Stimulated activated CD8-positive, alpha-beta memory T cell treated with anti-CD3 and anti-CD28 coated beads, Interleukin-12 subunit alpha, Interleukin-12 subunit beta, amount 100 ng/mL, for 4 hours (primary cell): ENCODE measurements at places on chromosomes 11 and 22.

DNA sequence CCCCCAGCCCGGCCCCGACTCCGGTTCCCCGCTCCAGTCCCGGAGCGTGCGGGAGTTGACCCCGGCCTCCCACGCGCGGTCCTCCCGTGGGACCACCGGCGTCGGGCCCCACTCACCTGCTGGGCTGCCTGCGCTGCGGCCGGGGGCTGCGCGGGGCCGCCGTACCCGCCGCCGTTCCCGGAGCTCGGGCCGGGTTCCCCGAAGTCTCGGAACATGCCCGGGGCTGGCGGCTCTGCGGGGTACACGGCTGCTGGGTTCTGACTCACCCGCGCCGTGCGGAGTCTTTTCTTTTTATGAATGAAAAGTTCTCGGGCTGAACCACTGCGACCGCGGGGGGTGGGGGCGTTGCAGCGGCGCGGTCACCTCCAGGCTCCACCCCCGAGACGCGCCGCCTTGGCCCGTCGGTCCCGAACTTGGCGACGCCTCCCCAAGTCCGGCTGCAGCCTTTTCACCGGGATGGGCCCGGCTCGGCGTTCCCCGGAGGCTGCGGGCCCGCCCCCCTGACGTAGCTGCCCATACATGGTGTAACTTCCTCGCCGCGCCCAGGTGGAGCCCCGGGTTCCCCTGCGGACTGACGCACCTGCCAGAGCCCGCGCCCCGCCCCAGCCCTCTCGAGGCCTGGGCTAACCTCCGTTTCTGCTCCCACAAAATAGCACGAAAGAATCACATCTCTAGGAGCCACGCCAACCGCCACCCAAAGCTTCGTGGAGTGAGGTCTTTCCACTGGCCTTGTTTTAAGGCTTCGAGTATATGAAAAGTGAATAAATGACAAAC lies at the start of gene FOSL1:
Gene FOSL1 (minus strand): TSS at position 264 of the 774 bp plus-strand sequence. CDS start 49 bp downstream, at position 215.
- peak; percentile 91 for DNase-seq

DNA sequence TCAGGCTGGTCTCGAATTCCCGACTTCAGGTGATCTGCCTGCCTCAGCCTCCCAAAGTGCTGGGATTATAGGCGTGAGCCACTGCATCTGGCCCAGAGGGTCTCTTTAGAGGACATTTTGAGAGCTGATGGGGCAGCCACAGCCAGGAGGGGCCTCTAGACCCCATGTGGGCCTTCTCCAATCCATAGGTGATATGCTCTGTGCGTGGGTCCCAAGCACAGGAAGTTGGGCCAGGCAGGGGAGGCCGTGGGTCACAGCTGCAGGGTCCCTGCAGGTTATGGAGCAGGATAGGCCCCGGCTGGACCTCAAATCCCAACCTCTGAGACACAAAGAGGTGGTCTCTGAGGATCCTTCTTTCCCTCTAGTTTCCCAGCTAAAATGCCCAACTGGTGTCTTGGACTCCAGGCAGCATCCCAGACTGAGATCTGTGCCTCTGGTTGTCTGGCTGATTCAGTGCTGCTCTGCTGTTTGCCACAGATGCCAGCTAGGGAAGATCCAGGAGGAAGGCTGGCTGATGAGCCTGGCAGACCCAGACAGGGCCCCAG lies 1.5 kb downstream of the LRRC75B start:
- DNase-seq: no peak

DNA sequence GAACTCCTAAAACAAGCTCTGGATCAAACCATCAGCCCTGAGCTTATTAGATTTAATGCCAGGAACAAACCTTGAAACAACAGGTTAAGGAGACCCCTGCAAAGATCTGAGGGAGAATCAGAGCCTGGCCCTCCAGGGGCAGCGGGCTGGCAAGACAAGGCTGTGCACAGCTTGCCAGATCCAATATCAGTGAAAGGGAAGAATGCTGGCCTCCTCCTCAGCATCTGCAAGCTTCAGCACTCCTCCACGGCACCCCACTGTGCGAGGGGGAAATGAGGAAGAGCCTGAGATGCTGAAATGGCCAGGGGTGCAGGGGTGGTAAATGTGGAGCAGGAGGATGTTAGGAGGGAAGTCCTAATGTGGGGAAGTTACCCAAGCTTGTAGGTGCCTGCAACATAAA lies 167.0 kb downstream of the TENM4 start:
- no peak for DNase-seq

DNA sequence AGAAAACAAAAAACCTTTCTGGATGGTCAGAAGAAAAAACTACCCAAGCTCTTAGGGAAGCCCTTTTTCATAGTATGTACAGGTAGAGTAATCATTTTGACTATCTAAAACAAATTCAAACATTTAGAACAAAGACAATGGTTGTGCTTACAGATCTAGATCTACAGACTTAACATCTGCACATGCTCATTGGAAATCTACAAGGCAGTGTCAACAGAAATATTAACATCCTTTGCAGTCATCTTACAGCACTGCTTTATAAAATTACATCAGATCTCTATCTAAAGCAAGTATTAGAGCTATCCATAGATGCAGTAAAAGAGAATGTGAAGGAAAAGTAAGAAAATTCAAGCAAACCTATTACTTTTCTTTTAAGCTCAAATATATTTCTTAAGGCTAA lies 110.3 kb downstream of the CADM1 start:
- no peak for DNase-seq

GRCh38 chr22:26226538-26227297 lies 57.5 kb downstream of the SEZ6L start:
- DNase-seq: no peak

GRCh38 chr11:6611092-6611962 lies 689 bp downstream of the TAF10 start:
- no peak for DNase-seq

DNA sequence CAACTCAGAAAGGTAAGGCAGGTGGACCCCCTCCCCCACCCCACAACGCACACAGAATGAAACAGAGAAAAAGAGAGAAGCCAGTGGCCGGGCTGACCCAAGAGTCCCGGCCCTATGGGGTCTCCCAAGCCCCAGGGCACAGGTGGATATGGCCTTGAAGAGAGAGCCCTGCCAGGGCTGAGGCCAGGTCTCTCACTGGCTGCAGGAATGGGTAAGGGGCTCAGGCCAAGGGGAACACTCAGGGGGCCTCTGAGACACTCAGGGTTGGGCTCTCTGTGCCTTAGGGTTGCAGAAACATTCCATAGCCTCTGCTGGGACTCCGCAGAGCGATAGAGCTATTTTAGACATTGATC lies 98.0 kb downstream of the PDE2A start:
- no peak for DNase-seq

GRCh38 chr22:25849522-25849921 lies 107.5 kb downstream of the MYO18B start:
- no peak for DNase-seq

DNA sequence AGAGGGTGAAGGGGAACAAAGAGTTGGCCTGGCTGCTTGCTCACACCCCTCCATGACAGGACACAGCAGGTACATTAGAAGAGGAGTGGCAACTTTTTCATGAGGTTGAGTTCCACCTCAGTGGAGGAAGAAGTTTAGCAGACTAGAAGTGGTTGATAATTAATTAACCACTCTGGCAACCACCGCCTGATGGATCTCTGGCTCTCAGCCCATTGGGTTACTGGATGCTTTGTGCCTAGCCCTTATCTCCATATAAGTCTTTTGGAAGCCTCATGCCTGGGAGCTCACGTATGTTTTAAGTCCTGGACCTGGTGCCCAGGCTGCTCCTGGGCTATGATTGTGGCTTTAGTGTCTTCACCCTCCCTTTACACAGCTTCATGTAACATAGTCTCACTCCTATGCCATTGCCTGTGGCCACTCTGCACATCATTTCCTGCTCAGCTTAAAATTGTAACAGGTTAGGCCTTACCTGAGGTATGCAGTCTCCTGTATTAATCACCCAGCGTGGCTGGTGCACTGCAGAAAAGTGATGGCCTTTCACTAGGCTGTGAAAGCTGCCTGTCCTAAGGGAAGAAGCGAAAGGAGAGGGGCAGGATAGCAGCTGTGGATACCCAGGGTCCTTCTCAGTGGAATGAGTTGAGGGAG lies 72.7 kb upstream of the CRTAM start:
- no peak for DNase-seq

- no peak for DNase-seq
These were observed 45.1 kb downstream of the PHF21B start for GRCh38 chr22:44964722-44965078.

DNA sequence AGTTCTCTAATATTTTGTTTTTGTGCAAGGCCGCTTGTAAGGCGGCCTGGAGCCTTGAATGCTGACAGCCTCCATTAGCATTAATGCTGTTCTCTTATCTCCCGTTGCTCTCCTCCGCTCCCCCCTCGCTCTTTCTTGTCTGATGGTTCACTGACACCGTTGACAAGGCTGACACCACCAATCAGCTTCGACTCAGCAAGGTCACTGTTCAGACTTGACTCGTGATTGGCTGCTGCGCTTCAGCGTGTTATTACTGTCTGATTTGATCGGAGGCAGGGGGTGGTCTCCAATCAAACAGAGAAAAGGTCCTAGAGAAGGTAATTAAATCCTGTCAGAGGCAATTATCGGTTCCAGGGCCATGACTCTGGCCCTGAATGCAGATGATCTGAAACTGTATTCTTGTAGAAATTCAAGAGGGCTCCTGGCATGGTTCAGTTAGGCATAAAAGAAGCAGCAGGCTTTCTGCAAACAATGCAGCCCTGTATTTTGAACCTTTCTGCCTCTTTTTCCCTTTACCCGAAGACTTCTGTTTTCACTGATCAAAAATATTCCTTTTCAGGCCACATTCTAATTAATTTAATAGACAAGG lies 49.3 kb upstream of the MPPED2 start:
- no peak for DNase-seq

DNA sequence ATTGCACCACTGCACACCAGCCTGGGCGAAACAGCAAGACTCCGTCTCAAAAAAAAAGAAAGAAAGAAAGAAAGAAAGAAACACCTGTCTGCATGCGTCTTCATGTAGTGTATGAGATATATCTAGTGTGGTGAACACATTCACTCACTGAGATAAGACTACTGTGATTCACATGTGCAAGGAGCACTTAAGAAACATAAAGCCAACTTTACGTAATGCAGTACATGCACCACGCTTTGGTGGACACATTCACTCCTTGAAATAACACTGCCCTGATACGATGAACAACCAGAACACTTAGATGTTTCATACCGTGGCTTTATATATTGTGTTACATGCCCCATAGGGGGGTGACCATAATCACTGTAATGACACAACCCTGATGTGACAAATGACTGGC lies 96.0 kb downstream of the MICAL3 start:
- DNase-seq: no peak

GRCh38 chr11:88104408-88104807 lies 70.8 kb downstream of the RAB38 start:
- DNase-seq: no peak

DNA sequence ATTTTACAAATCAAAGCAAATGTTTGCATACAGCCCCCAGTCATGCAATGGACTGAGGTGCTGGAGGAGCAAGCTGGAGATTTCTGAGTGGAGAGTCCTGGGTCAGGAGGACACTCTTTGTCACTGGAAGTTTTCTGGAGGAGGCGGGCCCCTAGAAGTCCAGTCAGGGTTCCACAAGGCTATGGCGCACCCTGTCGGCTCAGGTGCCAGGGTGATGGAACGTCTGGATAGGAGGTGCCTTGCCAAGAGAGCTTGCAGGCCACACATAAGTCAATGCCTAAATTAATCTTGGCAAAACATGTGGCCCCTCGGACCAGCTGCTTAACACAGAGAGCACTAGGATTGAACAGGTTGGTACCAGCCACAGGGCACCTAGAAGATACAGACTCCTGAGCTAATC lies 174.7 kb upstream of the CADM1 start:
- no peak for DNase-seq

DNA sequence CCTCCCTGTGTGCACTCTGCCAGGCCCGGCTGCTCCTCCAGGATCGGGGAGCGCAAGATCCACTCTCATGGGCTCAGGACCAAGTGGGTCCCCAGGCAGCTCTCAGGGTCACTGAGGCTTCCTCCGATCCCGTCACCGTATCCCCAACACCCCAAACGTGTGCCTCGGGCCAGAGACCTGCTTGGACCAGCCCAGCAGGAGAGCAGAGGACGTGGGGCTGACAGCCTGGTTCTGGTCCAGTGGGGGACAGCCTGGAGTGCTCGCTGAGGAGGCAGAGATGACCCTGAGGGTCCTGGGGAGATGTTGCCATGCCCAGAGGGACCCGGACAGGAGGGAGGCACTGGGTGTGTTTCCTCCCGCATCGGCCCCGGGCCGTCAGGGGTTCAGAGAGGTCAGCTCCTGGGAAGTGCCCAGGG lies 1402.6 kb downstream of the BRD1 start:
- no peak for DNase-seq

DNA sequence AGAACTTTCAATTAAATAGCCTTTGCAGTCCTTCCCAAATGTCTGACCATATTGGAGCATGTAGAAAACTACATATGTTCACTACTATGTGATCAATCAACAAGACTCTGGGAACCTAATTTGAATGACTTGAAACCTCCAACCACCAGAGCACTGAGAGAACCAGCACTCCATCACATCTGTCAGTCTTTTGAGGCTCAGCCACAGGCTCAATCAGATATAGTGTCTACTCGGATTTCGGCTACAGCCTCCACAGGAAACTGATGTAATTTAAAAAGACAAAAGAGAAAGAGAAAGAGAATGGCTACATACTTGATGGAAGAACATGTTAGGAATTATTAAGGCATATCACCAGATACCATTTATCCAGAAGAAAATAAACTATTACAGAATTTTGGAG lies 859.0 kb downstream of the FAM181B start:
- no peak for DNase-seq

- no peak for DNase-seq
These were observed 781 bp downstream of the NECTIN1 start for GRCh38 chr11:119728211-119728626.

- DNase-seq: no peak
These were observed 48.3 kb downstream of the RPUSD4 start for GRCh38 chr11:126163074-126163700.

- no peak for DNase-seq
These were observed 7.5 kb downstream of the MS4A8 start for GRCh38 chr11:60706931-60707330.

DNA sequence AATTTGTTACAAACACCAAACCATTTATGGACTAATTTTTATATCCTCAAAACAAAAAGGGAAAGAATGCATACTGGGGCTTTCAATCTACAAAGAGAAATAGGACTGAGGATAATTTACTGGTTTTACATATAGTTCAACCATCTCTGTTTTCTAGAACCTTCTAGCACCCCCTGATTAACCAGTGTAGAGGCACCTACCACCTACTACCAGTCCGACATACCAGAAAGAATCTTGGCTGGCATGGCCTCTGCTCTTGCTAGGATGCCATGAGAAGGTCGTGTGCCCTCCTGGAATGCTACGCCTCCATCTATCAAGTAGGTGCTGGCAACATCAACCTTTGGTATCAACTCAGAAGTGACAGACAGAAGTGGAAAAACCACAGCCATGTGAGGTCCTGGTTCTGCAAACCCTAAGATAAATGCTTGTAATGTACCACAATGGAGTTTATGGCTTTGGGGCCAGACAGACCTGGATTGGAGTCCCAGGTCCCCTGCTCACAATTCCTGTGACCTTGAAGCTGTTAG lies 28.2 kb downstream of the MYH9 start:
- DNase-seq: no peak

GRCh38 chr11:2816941-2817421 lies 68.6 kb downstream of the CDKN1C start:
- no peak for DNase-seq

GRCh38 chr22:30161051-30161469 lies 80.8 kb downstream of the HORMAD2 start:
- no peak for DNase-seq
